Stimulated activated CD8-positive, alpha-beta memory T cell treated with anti-CD3 and anti-CD28 coated beads, Interleukin-12 subunit alpha, Interleukin-12 subunit beta, amount 100 ng/mL, for 1 hour (primary cell): ENCODE measurements at places on chromosomes 3 and 15.

GRCh38 chr3:106809623-106810299 is 567.5 kb upstream of the CCDC54 start:
- DNase-seq, result no peak

DNA sequence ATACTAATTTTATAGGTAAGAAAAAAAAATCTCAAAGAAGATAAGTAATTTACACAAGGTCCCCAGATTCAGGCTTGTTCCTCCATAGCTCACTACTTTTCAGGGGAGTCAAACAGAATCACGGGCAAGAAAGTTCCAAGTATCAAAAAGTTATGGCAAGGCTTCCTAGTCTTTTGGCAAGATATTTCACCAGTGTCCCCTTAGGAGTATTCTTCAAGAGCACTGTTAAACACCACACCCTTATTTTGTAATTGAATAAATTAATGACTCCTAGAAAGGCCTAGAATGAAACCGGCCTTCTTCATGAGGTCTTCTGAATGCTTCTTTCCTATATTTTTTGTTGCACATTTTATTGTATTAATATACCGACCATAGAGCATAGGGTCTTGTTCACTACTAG is 109.7 kb downstream of the MYLK start:
- DNase-seq, result no peak

DNA sequence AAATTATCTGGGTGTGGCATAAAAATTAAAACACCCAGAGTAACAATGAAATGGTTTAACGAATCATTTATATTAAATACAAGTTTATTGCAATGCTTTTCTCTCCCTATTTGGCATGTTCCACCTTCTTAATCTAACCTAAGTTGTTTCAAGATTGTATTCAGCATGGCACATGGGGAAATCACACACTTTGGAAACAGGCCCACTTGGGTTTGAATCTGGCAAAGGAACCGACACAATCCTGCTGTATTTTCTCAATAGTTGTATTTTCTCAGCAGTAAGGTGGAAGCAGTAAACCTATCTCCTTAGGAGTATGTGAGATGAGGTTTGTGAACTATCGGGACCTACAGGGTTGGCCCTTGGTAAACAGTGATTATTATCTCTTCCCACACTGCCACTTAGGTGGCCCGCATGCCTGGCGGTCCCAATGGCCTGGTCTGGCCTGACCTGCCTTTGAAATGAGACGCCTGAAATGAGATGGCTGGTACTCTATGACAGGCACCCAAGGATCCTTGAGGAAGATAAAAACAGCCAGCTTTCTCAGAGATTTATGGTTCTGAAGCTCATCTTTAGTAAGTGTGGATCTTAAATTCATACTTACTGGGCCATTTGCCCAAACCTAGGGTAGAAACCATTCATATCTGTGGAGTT is 45.3 kb upstream of the VILL start:
- no peak for DNase-seq

DNA sequence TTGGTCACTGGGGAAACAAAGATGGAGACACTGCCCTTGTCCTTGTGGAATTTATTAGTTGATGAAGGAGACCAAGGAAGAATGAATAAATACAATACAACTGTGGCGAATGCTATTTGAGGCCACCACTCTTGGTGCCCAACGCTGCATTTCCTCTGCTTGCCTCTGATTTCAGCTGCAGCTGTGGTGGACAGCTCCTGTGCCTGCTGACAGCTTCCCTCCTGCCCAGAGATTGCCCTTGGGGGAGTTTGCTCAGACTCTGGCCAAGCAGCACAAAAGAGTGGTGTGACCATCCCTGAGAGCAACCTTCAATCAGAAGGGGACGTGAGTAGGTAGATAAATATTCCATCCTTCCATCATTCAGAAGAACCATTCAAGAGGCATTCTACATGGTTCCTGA is 64.6 kb upstream of the FHIT start:
- DNase-seq, result no peak

GRCh38 chr15:81536356-81536755 is 162.3 kb upstream of the TMC3 start:
- DNase-seq, result no peak

- DNase-seq, result no peak
These were observed 408.2 kb upstream of the THBS1 start for GRCh38 chr15:39172380-39173281.

GRCh38 chr3:55661571-55661970 is 174.5 kb upstream of the WNT5A start:
- no peak for DNase-seq

- peak; percentile 86 for DNase-seq
These were observed at the start of gene RAB43 for GRCh38 chr3:129121792-129122411. Gene RAB43 (minus strand): TSS chr3:129121804. CDS start chr3:129121489, 315 bp downstream.

GRCh38 chr3:59189939-59190338 is 140.1 kb upstream of the CFAP20DC start:
- no peak for DNase-seq

DNA sequence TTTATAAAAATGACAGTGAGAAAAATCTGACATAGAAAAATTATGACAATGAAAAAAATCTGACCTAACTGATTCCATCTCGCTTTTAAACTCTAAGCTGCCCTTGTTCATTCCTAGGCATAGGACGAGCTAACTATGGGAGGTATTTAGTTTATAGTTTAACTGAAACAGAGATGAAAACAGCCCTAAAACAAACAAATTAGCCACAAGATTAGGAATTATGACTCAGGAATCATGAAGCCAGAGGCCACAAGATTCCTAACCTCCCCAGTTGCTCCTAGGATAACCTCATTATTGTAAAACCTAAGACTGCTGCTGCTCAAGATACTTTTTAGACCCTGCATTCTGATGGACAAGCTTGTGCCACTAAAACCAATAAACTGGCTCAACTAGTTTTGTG is 122.7 kb upstream of the MNS1 start:
- no peak for DNase-seq

DNA sequence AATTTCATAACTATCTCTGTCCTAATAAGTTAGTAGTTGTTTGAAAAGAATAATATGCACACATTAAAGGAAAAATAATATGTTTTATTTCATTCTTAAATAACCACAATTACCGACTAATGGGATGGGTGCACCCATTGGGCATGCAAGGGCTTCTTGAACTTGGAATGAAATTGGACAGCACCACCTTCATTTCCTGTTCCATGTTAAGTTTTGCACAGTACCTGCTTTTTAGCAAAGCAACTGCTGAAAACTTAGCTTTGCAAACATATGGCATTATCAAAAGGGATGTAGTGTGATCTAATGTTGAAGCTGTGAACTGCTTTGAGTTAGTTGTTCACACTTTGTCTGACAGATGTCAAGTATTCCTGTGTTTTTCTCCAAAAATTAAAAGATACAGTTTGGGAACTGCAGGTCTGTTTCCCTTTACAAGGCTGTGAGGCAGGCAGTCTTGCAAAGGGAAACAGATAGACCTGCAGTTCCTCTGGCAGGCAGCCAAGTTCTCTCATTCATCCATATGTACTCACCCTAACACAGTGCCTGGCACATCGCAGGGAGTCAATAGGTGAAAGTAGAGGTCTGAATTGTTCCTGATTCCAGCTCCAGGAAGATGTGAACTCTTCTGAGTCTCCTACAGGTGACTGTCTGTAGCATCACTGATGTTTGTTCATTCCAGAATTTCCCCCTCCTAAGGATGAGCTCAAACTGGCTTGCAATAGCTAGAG is 64.3 kb upstream of the GOLGA8B start:
- DNase-seq, result no peak

DNA sequence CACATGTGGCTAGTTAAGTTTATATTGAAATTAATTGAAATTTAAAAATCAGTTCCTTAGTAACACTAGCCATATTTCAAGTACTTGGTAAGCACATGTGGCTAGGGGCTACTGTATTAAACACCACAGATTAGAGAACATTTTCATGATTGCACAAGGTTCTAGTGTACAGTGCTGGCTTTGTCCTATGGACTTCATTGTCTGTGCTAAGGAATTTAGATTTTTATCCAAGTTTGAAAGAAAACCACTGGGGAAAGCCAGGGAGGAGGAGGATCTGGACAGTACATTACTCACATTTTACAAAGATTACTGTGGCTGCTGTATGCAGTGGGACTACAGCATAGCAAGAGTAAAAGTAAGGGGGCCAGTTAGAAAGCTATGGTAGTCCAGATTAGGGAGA is 13.9 kb downstream of the STAC start:
- no peak for DNase-seq

- DNase-seq, result no peak
These were observed 77.8 kb downstream of the CDC25A start for GRCh38 chr3:48110463-48110862.

- no peak for DNase-seq
These were observed 209.9 kb upstream of the CTNNB1 start for GRCh38 chr3:40989141-40990061.

DNA sequence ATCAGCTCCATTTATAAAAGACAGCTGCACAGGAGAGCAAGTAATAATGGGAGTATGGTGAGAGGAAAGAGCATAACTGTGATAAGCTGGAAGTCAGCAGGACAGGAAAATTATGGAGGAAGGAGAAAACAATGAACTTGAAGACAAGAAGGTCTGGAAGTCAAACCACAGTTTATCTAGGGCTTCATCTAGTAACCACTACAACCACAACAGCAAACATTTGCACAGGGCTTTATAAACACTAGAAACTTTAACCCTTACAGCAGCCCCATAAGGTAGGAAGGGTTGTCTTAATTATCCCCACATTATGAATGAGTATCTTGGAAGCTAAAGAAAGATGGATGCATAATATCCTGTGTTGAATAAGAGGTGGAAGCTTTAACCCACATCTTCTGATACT is 820.8 kb downstream of the IGSF11 start:
- DNase-seq, result no peak

- DNase-seq, result no peak
These were observed 64.5 kb downstream of the PCSK6 start for GRCh38 chr15:101424984-101425383.

DNA sequence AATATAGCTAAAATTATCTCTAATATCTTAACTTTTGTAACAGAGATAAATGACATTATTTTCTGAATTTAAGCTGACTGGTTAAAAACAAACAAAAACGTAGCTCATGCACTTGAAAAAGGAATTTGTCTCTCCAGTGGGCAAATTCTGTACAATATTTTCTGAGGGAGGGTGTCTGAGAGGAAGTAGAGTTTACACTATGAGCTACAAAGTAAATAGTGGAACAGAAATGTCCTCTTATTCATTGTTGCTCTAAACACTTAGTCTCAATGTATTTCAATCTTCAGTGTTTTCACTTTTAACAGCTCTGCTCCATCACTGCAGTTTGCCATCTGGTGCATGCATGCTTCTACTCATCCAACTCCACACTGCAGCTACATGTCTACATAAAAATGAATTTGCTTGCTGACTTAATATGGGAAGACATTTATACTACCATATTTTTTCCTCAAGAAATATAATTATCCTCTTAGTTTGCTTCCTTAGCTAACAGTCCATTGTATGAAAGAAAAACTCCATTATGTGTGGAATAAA is 817.4 kb upstream of the LMCD1 start:
- DNase-seq, result no peak

DNA sequence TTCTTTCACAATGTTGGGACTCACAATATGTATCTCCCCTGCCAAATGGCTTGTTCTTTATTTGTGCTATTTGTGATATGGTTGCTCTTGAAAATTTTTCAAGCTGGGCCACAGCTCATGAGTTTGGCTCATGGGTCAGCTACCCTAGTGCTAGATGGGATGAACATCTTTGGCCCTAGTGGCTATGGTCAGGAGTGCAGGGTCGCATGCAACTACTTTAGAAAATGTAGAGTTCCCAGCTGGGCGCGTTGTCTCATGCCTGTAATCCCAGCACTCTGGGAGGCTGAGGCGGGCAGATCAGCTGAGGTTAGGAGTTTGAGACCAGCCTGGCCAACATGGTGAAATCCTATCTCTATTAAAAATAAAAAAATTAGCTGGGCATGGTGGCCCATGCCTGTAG is 55.8 kb downstream of the POLR2M start:
- DNase-seq, result no peak

- no peak for DNase-seq
These were observed 7.9 kb upstream of the BCL2A1 start for GRCh38 chr15:79978655-79979514.

DNA sequence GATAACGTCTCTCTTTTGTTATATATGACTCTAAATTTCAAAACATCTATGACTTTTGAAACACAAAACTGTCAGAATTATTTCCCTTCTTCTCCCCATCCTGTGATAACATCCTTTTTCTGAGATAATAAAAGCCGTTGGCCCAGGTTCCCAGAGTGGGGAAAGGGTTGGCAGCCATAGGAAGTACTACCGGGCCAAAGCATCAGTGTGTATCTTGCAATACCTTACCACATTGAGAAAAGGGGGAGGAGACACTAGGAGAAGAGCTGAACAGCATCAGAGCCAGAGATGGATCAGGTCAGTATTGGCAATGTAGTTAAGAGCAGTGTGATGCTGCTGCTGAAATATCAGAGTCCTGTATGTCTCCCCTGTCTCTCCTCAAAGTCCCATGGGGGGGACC is 210.0 kb upstream of the PROK2 start:
- DNase-seq, result no peak
